Activated CD4-positive, CD25-positive, alpha-beta regulatory T cell (primary cell): ENCODE measurements at places on chromosomes 11 and 22.

- no peak for DNase-seq
Measured at GRCh38 chr11:1779034-1779805, 15.5 kb upstream of the CTSD start.

DNA sequence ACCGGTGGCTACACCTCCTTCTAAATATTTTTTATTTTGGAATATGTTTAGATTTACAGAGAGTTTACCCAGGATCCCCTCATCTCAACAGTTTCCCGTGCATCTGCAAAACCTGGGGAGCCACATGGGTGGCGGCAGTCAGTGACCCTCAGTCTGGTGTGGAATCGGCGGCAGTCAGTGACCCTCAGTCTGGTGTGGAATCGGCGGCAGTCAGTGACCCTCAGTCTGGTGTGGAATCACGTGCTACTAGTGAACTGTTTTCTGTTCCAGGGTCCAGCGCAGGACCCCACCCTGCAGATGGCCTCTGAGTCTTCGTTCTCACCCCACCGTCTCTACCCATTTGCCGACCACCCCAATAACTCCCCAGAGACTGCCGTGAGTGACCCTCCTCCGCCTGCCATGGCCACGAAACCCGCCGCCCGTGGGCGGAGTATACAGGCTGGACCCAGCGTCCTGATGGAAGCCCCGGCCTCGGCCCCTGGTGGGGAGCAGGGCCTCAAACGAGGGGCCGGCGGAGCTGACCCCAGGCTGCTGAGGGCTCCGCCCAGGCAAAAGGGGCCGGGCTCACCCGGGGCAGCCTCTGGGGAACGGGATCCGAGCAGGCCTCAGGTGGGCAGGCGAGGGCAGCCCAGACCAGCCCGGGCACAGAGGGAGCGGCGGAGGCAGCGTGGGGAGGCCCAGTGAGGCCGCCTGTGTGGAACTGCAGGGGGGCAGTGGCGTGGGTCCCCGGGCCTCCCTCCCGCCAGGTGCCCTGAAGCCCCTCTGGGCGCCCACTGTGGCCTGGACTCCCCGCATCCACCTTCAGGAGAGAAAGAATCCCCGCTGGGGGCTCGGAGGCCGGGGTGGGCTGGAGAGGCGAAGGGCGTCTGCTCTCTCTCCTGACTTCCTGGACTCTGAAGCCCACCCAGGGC, 2.5 kb downstream of the IL17REL start:
- DNase-seq = no peak

- no peak for DNase-seq
Measured at GRCh38 chr11:71997594-71997993, 1.1 kb upstream of the IL18BP start.

GRCh38 chr11:7585816-7586215, 72.0 kb downstream of the PPFIBP2 start:
- no peak for DNase-seq

- DNase-seq = no peak
Measured at GRCh38 chr22:40050258-40050657, 55.5 kb downstream of the FAM83F start.

DNA sequence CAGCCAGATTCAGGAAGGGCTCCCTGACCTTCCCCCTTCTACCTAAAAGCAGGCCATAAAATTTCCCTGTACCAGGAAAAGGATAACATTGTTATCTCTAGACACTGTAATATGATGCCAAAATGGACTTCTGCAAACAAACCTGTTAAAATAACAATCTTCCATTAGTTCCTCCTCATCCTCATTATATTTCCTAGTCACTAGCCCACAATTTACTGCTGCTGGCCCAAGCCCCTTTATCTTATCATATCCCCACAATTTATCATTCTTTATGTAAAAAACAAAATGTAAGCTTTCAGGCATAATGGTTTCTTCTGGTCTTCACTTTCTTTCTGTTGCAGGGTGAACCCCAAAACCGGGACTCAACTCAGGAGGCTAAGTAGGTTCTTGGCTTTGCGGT, 1132.1 kb upstream of the CNTN5 start:
- no peak for DNase-seq

- no peak for DNase-seq
Measured at GRCh38 chr11:63826471-63827190, 12.3 kb upstream of the MARK2 start.
